Fibroblast of lung (primary cell): ENCODE measurements at places on chromosomes 3 and 15. TPM values are rescaled to one million over a fixed set of nuclear protein-coding genes. Genes with fewer than 3 reads are reported as not detected.

The CLDN16 gene
- total RNA-seq = under 0.01 and 0.33 TPM in 2 replicates

The PDCD7 gene
- 17.0 and 18.5 TPM in 2 replicates for total RNA-seq

The IQCF5 gene
- total RNA-seq = not detected in 2 replicates

The SCN5A gene
- 0.50 and 0.77 TPM in 2 replicates for total RNA-seq

The MST1R gene
- total RNA-seq = 1.5 and 3.0 TPM in 2 replicates

The ISL2 gene
- 0.17 and 0.26 TPM in 2 replicates for total RNA-seq

The EPHA3 gene
- total RNA-seq = 0.26 and 0.99 TPM in 2 replicates

- no peak for DNase-seq
Observed at GRCh38 chr3:5022187-5022965, 43.1 kb downstream of the BHLHE40 start.

DNA sequence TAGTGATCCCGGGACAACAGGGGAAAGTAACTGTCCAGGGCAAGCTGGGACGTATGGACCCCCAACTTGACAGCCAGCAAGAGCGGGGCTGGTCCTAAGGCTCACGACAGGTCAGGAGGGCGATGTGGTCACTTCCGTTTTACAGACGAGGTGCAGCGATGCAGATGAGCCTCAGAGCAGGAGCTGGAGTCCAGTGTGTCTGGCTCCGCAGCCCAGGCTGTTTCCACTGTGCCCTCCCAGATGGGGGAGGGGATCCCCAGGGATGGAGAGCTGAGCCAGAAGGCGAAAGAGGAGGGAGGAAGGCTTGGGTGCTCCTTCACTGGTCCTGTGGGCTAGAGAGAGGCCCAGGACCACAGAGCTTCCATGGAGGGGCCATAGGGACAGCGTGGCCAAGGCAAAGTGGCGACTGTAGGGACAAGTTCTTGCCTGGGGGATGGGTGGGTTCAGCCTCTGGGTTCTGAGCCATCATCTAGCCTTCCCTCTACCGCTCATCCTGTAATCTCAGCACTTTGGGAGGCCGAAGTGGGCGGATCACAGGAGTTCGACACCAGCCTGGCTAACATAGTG is 5.7 kb downstream of the SNX33 start:
- DNase-seq = no peak

DNA sequence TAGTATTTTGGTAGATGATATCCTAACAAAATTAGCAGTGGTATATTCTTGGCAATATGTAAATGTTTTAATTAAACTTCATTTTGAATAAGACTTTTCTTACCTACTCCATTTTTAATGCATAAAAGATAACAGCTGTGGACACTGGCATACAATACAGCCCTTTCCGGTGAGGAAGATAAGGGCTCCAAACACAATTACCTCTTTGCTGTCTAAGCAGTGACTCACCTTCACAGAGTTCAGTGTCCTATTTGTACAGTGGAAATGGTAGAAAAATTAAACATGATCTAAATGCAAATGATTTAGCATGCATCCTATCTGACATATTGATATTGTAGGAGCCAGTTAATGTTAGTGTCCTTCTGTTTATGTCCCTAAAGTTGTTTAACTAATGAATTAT is 969.4 kb downstream of the PLOD2 start:
- DNase-seq = no peak

DNA sequence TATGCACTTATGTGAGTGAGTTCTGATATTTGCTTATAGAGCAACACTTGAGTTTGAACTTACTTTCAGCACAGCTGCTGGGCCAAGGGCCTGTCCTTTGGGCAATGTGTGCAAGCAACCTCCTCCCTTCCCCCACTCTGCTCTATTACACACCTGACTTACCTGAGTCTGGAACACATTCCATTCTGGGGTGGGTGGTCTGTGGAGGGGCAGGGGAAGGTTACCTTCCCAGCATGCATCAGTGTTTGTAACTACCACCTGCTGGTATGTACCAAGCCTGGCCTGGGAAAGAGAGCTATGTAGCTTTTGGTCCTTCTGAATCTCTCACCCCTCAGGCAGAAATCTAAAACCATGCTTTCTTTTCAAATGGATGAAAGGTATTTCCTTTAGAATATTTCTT is 103.0 kb downstream of the ISL2 start:
- no peak for DNase-seq

- no peak for DNase-seq
Observed at GRCh38 chr3:4979428-4980228, at the start of gene BHLHE40. BHLHE40 (plus strand) TSS chr3:4979437; CDS start chr3:4979719, 282 bp downstream.

DNA sequence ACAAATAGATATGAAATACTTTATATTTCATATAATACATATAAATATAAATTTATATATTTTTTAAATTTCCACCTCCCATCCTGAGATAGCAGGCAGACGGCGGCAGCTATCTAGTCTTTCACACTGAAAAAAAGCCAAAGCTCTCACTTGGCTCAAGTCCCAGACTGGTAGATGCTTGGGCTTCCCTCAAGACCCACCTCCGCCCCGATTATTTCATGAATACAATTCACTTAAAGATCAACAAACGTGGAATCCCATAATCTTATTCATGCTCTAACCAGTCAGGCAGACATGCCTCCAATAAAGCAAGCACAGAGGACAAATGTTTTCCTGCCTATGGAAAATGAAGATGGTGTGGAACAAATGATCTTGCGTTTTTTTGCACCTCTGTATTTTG is 275.9 kb upstream of the NR2F2 start:
- DNase-seq = no peak

DNA sequence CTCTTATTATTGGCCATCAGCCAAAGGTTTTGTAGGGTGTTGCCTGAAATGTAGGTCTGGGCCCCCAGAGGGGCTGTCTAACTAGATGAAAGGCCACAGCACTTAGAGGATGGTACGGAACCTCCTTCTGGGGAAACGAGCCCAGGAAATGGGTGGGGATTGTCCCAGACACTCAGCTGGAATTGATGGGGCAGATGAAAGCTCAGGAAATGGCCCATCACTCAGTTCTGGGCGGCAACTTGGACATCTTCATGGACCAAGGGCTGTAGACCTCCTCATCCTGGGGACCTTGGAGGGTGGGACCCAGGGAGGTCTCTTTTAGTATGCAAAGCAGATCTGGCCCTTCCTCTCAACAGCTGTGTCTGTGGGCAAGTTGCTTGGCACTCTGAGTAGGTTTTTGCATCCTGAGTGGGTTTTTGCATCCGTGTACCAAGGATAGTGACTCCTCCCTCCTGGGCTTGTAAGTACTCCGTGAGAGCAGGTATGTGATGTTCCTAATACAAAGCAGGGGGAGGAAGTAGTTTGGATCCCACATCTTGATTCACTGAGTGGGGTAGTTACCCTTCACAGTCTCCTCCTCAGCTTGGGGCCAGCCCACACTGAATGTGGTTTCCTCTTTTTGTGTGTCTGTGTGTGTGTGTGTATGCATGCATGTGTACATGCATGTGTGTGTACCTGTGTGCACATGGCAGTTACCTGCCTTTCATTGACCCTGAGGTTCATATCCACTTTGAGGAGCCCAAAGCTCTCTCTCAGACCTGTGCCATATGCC is 292.0 kb downstream of the RPLP1 start:
- no peak for DNase-seq

- peak; percentile 72 for DNase-seq
Observed at GRCh38 chr15:36501063-36501678, 78.3 kb upstream of the CDIN1 start.

DNA sequence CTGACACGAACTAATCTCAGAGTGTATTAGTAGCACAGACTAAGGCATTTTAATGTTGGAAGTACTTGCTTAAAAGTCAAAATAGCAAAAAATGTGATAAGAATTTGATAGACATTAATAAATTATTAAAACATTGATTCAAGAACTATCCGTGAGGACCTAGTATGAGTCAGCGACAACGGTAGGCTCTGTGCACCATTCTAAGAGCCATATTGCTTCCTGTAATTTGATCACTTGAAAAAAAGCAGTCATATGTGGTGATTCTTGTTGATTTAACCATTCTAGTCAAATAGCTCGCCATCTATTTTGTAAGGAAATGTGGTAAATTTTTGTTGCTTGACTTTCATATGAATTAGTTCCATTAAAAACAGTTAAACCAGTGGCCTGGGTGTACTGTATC is 534.9 kb upstream of the ARRDC4 start:
- DNase-seq = no peak

DNA sequence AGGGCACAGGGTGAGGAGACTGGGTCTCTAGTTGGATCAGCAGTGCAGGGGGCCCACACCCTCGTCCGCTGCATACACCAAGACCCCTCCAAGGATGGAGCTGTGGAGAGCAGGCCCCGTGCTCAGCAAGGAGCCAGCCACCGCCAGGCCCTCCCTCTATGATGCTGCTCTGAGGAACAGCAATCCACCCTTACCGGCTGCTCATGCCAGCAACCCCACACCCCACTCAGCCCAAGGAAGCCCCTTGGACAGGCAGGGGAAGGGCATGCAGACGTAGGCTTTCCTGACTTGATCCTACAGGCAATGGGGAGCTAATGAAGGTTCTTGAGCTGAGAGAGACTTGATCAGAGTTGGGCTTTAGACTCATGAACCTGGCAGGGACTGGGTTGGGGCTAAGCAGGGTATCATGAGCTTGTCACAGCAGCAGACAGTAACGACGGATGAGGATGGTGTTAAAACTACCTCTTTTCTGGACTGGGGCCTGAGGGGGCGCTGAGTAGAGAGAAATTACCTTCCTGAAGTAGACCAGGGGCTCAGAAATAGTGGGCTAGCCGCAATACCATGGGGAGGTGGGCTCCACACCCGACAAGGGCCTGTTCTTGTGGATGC is 50.5 kb upstream of the FGD5 start:
- no peak for DNase-seq

- peak; percentile 27 for DNase-seq
Observed at GRCh38 chr3:25593001-25593400, 71.7 kb downstream of the TOP2B start.

GRCh38 chr3:12445523-12446240 is 38.6 kb upstream of the TSEN2 start:
- no peak for DNase-seq
